ENCODE measurements at places on chromosomes 16 and 17.

DNA sequence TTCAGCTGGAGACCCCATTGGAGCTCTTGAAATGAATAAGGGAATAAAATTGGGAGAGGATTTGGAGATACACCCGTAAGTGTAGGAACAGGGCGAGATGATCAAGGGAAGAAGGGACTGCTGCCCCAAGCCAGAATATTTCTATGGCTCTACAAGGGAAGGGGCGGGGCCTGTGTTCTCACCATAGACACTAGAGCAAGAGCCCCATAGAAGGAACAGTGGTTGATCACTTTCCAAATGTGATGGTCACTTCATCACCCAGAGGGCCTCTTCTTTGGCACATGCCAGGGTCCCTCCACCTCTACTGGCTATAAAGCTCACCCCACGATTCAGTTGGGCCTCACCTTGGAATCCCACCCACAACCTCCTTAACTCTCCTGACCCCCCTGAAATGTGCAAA, 25.0 kb downstream of the GPRC5B start:
- DNase-seq: no peak

GRCh38 chr16:30947859-30948666, 805 bp upstream of the ORAI3 start:
- DNase-seq: peak; percentile 39

DNA sequence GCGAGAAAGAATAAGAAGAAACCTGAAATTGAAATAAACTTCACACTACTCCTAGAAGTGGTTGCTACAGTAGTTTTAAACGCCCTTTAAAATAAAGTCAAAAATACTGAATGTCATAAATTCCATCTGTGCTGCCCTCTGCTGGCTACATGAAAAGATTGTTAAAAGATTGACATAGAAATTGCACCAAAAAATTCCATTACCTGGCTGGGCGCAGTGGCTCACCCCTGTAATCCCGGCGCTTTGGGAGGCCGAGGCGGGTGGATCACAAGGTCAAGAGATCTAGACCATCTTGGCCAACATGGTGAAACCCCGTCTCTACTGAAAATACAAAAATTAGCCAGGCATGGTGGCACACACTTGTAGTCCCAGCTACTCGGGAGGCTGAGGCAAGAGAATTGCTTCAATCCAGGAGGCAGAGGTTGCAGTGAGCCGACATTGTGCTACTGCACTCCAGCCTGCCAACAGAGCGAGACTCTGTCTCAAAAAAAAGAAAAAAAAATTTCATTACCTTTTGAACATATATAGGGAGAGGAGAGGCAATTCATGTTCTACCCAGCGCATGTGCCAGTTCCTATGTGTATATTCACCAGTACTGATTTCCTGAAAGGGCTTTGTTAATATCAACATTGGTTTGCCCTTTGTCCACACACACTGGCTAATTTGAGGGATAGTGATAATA, 36.5 kb downstream of the CYTH1 start:
- DNase-seq: peak; percentile 68

DNA sequence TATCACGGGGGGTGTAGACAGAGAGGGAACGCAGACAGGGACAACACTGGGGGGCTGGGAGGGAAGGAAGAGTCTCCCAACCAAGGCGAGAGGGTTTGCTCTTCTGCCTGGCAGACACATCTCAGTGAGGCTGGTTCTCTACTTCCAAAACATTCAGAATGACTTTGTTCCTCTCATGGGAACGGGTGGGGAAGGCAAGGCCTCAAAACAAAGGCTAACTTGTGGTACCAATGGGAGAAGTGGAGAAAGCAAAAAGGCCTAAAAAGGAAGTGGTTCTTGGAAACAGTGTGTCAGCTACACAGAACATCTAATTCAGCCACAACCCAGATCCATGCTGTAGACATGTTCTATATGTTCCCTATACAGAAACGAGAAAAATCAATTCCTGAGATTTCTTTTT, 7.5 kb downstream of the FLOT2 start:
- no peak for DNase-seq

DNA sequence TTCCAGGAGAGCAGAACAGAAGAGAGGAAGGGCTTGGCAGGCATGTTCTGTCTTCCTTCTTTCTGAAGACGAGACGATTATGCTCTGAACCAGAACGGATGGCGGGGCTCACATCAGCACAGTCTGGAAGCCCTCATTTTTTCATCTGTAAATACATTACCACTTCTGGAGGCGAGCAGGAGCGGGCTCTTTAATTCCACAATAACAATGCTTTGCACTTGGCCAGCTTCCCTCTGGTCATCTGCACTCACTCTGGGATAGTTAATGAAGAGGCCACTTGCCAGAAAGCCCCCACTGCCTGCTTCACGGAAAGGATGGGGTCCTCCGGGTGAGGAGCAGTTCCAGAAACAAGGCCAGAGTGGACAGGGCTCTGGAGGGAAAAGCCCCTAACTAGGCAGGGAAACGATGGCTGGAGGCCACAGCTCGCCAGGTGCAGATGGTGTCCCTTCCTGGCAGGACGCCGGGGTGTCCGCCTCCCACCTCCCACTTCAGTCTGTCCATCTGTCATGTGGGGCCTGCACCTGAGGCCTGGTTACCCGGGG, 13.1 kb upstream of the BCAR1 start:
- no peak for DNase-seq

DNA sequence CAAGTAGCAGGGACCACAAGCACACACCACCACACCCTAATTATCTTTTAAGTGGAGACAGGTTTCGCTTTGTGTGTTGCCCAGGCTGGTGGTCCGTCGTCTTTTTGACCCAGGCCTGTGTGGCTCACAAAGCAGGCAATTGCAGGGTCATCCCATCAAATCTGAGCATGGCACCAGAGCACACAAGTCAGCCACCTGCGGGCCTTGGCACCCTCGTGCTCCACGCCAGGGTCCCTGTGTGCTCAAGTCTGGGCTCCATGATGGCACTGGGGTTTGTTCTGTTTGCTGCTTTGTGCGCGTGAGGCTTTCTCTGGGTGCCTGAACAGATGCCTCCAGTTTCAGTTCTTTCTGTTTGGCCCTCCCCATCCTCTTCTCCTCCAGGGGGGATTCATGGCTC, 2.4 kb upstream of the CAPN15 start:
- DNase-seq: no peak

- peak; percentile 54 for DNase-seq
These were observed 18.1 kb downstream of the ADGRG1 start for GRCh38 chr16:57646388-57647039.

DNA sequence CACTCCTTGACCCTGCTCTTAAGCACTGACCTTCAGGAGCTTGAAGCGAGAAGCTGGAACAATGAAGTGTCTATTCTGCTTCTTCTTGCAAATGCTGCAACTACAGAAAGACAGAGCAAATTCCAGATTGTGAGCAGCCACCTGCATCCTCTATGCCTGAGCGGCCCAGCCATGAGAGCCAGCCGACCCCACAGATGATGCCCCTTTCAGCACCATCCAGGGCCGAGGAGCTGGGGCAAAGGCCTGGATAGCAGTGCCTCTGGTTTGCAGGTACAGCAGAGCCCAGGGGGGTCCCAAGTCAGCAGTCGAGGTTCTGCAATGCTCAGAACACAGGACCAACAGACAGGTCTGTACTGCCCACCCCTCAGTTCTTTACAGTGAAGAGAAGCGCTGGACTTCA, 4.7 kb downstream of the CENPV start:
- no peak for DNase-seq

DNA sequence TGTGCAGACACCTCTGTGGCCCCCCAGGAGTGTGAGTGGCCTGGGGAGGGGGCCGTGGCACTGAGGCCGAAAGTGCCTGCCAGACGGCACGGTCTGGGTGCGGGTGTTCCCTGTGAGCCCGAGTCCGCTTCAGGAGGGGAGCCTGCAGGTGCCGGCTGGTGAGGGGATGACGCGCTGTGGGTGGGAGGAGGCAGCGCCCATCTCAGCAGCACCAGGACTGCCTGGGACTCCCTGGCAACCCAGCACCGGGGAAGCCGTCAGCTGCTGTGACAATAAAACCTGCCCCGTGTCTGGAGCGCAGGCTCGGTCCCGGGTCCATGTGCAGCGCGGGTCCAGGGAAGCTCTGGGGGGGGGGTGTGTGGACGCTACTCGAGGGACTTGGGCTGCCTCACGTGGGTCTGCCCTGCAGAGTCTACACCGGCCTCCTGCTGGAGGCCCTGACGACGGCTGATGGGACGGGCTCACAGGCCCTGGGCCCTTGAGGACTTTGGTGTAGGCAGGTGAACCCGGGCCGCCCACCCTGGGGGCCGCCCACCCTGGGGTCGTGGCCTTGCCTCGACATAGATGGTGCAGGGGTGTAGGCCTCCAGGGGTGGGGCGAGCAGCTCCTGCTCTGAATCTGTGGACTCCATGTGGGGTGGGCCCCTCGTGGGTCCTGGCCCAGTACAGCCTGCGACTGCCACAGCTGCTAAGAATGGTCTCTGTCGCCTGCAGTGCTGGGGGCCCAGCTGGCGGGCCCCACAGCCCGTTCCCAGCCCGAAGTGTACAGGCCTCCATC, 5.9 kb upstream of the RAB40C start:
- no peak for DNase-seq

GRCh38 chr16:70410734-70411133, 28.2 kb downstream of the ST3GAL2 start:
- no peak for DNase-seq

GRCh38 chr16:69787883-69788282, 25.8 kb downstream of the WWP2 start:
- DNase-seq: no peak

GRCh38 chr16:66895999-66896398, 15.7 kb downstream of the PDP2 start:
- DNase-seq: no peak

DNA sequence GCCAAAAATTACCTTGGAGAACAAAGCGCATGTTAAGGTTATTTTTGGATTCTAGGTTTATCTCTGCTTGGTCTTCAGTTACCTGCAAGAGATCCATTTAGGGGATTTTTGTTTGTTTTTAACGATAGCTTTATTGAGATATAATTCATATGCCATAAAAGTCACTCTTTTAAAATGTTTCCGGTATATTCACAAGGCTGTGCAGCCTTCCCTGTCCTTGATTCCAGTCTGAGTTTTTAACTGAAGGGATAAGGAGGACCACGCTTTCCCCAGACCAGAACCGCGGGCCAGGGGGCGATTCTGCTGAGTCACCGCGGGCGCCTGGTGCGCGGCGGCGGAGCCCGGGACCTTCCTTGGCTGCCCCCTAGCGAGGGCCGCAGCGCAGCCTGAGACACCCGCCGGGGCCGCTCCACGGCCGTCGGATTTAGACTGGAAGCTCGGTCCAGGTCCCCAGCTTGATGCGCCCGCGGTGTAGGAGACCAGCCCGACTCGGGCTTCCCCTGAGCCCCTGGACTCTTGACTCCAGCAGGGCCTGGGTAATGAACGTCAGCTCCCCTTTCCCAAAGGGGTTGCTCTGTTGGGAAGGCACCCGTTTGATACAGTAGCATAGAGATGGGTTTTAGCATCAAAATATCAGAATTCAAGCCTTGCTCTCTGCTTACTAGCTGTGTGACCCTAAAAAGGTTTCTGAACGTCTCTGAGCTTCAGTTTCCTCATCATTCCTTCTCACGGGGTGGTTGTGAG, 50.0 kb upstream of the STH start:
- peak; percentile 43 for DNase-seq

DNA sequence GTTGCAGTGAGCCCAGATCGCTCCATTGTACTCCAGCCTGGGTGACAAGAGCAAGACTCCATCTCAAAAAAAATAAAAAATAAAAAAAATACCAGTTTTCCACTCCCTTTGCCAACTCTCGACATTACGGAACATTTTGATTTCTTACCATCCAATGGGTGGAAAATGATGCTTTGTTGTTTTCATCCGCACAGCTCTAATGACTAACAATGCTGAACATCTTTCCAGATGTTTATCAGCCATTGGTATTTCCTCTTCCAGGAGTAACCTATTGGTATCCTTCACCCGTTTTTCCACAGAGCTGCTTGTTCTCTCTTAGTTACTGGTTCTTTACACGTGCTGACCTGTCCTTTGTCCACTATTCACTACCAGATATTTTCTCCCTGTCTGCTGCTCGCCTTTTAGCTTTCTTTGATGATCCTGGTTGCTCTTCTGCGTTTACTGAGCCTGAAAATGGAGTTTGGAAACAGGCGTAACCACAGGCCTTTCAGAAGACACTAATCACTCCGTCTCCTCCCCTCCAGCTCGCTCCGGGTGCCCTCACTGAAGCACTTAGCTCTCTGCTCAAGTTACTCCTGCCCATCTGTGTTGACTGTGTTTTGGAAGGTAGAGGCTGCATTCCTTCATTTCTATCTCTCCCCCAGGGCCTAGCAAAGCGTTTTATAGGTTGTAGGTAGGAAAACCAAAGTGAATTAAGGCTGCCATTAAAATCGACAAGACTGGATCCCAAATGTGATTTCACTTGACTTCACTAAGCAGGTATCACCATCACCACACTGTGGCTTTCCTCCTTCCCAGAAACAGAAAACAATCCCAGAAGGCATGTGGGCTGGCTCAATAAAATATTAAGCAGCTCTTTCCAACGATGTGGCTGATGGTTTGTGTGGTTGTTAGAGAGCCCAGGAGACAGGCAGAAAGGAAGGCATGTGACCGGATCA, 8.9 kb downstream of the SHPK start:
- no peak for DNase-seq

- no peak for DNase-seq
These were observed 61.9 kb upstream of the HLF start for GRCh38 chr17:55202896-55203295.

GRCh38 chr16:66426112-66427035, 721 bp upstream of the BEAN1 start:
- DNase-seq: no peak

DNA sequence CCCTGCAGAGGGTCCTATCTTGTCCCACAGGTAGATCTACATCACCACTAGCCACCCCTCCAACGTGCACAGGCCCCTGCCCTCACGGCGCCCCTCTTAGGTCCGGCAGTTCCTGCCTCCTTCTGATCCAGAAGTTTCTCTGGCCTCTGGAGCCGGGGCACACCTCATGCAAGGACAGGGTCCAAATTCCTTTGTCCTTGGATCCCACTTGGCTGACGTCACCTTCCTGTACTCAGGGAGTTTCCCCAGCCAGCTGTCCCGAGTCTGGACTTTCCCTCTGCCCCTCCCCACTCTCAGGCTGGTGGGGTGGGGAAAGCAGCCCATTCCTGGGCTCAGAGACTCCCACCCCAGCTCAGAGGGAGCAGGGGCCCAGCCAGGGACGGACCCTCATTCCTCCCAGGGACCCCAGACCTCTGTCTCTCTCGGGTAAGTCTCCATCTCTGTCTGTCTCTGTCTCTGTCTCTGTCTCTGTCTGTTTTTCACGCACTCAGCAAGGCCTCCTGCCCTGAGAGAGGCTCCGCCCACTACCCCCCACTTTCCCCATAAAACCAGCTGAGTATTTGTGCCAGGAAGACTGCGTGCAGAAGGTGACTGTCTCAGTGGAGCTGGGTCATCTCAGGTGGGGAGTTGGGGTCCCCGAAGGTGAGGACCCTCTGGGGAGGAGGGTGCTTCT, at the start of gene IL32:
Gene IL32 (plus strand): TSS at position 572 of the 673 bp plus-strand sequence. CDS start 172 bp downstream, outside the sequence.
- peak; percentile 88 for DNase-seq

DNA sequence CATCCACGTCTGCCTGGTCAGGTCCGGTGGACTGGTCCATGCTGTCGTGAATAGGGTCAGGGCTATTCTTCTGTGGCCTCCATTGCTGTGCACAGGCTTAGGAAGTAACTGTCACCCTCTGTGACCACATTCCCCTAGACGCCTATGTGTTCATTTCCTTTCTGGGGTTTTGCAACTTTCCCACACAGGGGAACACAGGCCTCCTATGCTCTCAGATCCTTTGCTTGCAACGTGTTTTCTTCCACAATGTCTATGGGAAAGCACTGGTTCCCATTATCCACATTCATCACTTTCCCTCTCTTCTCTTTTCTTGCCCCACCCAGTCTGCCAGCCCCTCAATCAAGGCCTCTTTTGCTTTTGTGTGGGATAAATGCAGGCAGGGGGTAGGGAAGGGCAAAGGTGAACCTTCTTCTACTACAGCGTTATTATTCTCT, 43.2 kb upstream of the DNAJA2 start:
- DNase-seq: peak; percentile 32

- no peak for DNase-seq
These were observed 11.4 kb downstream of the CIITA start for GRCh38 chr16:10888320-10888937.

Measured in CD4-positive, alpha-beta T cell treated with Interleukin-21 for 1 hour (primary cell).